Pons (tissue), 1 donor: ENCODE measurements at places on chromosomes 6 and 20.

DNA sequence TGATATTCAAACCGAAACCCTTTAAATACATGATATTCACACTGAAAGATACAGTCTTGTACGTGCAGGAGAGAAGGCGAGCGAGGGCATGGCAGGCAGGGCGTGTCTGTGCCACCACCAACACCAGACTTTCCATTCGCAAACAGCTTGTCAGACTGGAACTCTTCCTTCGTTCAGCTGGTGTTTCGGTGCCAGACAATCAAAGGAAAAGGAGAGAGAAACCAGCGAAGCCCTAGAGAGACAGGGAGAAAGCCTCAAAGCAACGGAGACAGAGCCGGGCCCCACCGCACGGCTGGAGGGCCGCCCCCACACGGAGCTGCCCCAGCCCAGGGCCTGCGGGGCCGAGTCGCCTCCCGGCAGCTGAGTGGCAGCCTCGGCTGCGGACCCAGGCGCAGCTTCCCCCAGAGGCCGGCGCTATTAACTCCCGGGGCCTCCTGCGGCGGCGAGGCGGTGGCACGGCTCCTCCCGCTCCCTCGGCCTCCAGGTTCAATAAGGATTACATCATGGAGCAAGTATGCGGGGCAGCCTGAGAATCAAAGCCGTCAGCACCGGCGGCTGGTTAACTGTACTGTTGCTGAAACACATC lies 32.1 kb upstream of the NR2E1 start:
- DNase-seq: no peak

GRCh38 chr20:973785-974194 lies 28.3 kb downstream of the RSPO4 start:
- peak; percentile 5 for DNase-seq

GRCh38 chr6:170583756-170584180 lies 669 bp downstream of the PDCD2 start:
- no peak for DNase-seq

DNA sequence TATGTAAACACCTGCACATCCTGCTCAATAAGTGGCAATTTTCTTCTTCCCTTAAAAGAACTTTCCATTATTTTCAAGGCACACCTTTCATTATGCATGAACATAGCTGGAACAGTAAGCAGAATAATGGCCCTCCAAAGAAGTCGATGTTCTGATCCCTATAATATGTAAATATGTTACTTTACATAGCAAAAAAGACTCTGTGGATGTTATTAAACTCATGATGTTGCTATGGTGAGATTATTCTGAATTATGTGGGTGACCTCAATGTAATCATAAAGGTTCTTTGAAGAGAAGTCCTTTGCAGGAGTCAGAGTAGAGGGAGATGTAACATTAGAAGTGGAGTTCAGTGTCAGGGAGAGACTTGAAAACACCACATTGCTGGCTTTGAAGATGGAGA lies 299.9 kb upstream of the PLN start:
- DNase-seq: no peak

GRCh38 chr6:67265996-67266921 lies 1368.8 kb upstream of the ADGRB3 start:
- no peak for DNase-seq

DNA sequence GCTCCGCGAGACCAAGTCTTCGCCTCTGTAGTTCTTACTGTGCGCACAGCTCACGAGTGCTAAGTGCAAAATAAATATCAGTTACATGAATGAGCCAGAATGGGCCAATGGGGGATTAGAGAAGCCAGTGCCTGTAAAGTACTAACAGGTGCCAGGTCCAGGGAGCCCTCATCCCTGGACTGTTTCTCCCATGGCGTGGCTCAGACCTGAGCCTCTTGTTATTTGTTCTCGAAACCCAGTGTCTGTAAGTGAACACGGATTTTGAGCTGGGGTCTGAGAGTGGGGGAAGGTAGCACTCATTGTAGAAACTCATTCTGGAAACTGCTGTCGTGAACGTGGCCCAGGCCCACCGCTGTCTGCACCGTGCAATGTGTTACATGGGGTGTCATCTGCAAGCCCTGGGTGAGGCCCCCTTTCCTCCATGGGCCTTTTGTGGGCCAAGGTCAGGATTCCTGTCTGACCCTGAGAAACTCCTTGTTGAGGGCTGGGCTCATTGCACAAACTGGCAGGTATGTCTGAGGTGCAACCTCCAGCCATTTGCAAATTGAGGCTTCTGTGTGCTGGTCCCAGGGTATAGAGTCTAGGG lies 154.7 kb downstream of the SYCP2 start:
- no peak for DNase-seq

DNA sequence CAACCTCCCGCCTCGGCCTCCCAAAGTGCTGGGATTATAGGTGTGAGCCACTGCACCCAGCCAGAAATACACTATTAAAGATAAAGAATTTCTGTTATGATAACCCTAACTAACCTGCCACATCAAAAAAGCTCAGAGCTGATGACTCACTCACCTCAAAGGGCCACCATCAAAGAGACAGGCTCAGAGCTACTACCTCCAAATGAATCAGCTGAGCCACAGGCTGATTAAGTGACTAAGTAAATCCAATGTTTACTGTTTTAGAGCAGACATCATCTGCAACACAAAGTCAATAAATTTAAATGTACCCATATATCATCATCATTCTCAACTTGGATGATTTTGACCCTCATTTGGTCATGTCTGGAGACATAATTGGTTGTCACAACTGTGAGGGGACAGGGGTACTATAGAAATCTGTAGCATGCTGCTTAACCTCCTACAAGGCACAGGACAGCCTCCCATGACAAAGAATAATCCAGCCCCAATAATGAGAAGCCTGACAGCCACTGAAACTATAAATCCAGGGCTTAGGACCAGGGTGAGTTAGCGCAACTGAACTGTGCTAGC lies 106.5 kb downstream of the ATP9A start:
- no peak for DNase-seq

DNA sequence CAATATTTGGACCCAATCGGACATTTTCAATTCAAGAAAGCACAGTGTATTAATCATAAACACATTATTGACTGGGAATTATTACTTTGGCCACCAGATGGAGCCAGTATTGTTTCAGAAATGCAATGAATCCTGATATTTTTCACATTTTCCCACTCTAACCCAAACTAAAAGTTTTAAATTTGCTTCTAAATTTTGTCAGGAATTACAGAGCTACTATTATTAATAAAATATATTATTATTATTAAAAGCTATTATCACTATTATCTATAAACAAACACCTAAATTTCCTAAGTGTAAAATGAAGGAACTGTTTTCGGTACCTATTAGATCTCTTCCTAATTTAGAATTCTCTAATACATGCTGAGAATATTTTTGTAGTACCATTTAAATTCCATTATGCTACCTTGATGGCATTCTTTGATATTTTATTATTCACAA lies 245.3 kb downstream of the OGFRL1 start:
- DNase-seq: peak; percentile 15

- no peak for DNase-seq
Observed at GRCh38 chr6:152117156-152118133, 310.0 kb downstream of the ESR1 start.

DNA sequence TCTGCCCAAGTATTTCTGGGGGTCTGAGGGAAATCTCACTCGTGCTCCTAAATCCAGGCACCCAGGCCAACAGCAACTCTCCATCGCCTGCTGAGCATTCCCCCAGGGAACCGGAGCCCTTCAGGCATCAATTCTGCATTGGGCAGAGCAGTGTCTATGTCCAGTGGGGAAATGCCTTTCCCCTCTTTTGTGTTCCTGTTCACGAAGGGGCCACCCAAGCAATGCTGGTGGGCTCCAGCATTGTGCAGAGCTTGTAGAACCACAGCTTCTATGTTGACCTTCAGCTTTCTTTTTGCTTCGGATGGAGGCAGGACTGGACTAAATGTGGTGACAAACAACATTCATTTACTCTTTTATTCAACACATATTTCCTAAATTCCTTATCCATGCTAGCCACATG lies 27.2 kb upstream of the DDR1 start:
- DNase-seq: no peak

DNA sequence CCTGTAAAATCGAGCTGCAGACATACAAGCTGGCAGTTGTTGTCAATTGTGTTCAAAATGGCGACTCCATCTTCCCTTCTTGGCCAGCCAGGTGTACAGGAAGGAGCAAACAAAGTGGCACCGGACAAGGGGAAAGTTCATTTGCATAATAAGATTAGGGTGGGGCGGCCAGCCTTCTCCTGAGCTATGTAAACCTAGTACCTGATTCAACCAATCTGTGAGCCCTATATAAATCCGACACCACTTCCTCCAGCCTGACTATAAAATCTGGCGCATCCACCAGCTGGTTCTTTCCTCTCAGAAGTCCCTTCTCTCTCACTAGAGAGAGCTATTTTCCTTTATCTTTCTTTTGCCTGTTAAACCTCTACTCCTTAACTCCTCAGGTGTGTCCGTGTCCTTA lies 8.1 kb upstream of the HBS1L start:
- no peak for DNase-seq
